Esophagus squamous epithelium (tissue), 5 donors: ENCODE measurements at places on chromosomes 4 and X. TPM values are rescaled to one million over a fixed set of nuclear protein-coding genes. Genes with fewer than 3 reads are reported as not detected.

- no peak overlapping the region for H3K27ac ChIP-seq
- no peaks in the 10 kb centered on the region for H3K4me1 ChIP-seq
- H3K36me3 ChIP-seq = no peaks in the 10 kb centered on the region
- H3K27me3 ChIP-seq = no peaks in the 10 kb centered on the region
- H3K4me3 ChIP-seq = no peak overlapping the region
- no peak for DNase-seq
Measured at GRCh38 chrX:101736651-101737050, 77.0 kb upstream of the ARMCX2 start.

PPP4R3C gene
- total RNA-seq = not detected

- H3K27me3 ChIP-seq = no peaks in the 10 kb centered on the region
- peak overlapping the region; percentile 39 for H3K27ac ChIP-seq
- no peak for DNase-seq
- peak overlapping the region; percentile 18 for H3K4me3 ChIP-seq
Measured at GRCh38 chr4:113292371-113293042, 243.1 kb downstream of the ANK2 start.

- no peak for DNase-seq
- no peaks in the 10 kb centered on the region for H3K27me3 ChIP-seq
- no peak overlapping the region for H3K27ac ChIP-seq
- H3K36me3 ChIP-seq = no peaks in the 10 kb centered on the region
Measured at GRCh38 chr4:26201120-26201519, 119.7 kb upstream of the RBPJ start.

GPR78 gene
- total RNA-seq = 3.2 TPM

DNA sequence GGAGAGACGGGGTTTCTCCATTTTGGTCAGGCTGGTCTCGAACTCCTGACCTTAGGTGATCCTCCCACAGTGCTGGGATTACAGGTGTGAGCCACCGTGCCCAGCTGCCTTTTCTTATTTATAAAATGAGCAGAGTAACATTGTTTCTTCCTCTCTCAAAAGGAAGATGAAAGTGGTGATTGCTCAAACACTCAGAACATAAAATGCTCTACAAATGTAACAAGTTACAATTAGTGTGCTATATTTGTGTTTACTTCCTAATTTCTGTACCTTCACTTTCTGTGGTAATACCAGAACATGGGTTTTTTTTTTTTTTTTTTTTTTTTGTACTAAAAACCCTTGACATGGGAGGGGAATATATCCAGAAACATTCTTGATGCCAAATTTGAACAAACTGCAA is 197.9 kb downstream of the MGST2 start:
- no peak for DNase-seq
- peaks cover 19% of the 10 kb centered on the region for H3K4me1 ChIP-seq
- no peak overlapping the region for H3K4me3 ChIP-seq
- H3K27me3 ChIP-seq = no peaks in the 10 kb centered on the region
- H3K36me3 ChIP-seq = no peaks in the 10 kb centered on the region

- H3K36me3 ChIP-seq = peaks cover 77% of the 10 kb centered on the region
- peak overlapping the region; percentile 51 for H3K27ac ChIP-seq
- no peaks in the 10 kb centered on the region for H3K27me3 ChIP-seq
- no peak overlapping the region for H3K4me3 ChIP-seq
- DNase-seq = no peak
- H3K4me1 ChIP-seq = peaks cover 8% of the 10 kb centered on the region
Measured at GRCh38 chr4:77021614-77022089, 54.1 kb downstream of the CCNI start.

KLHL4 gene
- total RNA-seq = 0.45 TPM

DNA sequence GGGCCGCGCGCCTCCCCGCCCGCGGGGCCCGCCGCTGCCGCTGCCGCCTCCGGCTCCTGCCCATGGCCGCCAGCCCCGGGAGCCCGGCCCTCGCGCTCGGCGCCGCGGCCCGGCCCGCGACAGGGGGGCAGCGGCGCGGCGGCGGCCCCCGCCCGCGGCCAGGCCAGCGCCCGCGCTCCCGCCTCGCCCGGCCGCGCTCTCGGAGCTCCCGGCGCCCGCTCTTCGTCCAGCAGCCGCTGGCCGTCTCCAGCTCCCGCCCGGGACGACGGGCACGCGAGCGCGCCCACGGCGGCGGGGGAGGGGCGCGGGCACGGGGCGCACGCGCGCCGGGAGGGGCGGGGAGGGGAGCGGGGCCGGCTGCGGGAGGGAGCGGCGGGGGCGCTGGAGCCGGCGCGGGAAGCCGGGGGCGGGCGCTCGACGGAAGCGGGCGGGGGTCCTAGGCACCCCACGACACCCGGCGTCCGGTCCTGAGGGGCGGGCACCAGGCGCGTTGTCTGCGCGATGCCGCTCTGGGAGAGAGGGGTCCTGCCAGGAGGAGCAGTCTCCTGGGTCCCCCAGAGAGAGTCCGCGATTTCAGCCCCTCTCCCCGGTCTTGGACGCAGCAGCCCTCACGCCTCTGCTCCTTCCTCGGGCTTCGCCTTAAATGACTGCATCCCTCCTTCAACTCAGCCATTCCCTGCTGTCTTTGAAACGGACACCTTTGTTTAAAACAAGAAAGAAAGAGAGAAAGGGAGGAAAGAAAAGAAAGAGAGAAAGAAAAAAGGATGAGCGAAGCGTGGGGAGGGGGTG is 490 bp upstream of the PDZD4 start:
- no peak overlapping the region for H3K4me3 ChIP-seq
- H3K4me1 ChIP-seq = peaks cover 22% of the 10 kb centered on the region
- H3K36me3 ChIP-seq = no peaks in the 10 kb centered on the region

UNC5C gene
- total RNA-seq = 0.95 TPM

CABS1 gene
- not detected for total RNA-seq

- no peaks in the 10 kb centered on the region for H3K4me1 ChIP-seq
- no peaks in the 10 kb centered on the region for H3K36me3 ChIP-seq
- H3K4me3 ChIP-seq = no peak overlapping the region
- no peak for DNase-seq
- no peaks in the 10 kb centered on the region for H3K27me3 ChIP-seq
- no peak overlapping the region for H3K27ac ChIP-seq
Measured at GRCh38 chr4:40152637-40153036, 44.2 kb upstream of the RHOH start.

- DNase-seq = no peak
- no peaks in the 10 kb centered on the region for H3K36me3 ChIP-seq
- no peaks in the 10 kb centered on the region for H3K27me3 ChIP-seq
- H3K27ac ChIP-seq = no peak overlapping the region
Measured at GRCh38 chr4:154231806-154232478, 259.7 kb downstream of the DCHS2 start.

GRCh38 chrX:118571836-118572235 is 76.2 kb downstream of the DOCK11 start:
- H3K4me1 ChIP-seq = no peaks in the 10 kb centered on the region
- H3K4me3 ChIP-seq = no peak overlapping the region
- H3K27ac ChIP-seq = no peak overlapping the region
- H3K36me3 ChIP-seq = no peaks in the 10 kb centered on the region

MAGEA2B gene
- not detected for total RNA-seq

DNA sequence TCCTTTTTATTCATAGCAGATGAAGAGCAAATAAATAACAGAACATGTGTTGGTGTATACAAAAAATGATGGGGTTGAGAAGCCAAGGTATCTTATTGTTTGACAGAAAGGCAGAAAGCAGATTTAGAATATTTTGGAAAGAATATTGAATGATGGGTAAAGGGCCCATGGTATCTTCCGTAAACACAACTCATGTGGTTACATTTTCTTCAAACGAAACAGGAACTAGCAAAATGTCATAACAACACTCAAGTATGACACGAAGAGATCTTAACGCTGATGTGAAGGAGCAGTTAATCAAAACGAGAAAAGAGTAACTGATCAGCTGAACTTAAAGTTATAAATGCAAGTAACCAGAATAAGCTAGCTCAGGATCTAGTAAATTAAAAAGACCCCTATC is 195.7 kb upstream of the GK2 start:
- no peak overlapping the region for H3K27ac ChIP-seq
- H3K4me1 ChIP-seq = no peaks in the 10 kb centered on the region
- H3K36me3 ChIP-seq = no peaks in the 10 kb centered on the region
- DNase-seq = no peak

- H3K4me1 ChIP-seq = no peaks in the 10 kb centered on the region
- DNase-seq = no peak
- H3K36me3 ChIP-seq = no peaks in the 10 kb centered on the region
- H3K27me3 ChIP-seq = no peaks in the 10 kb centered on the region
- no peak overlapping the region for H3K4me3 ChIP-seq
Measured at GRCh38 chrX:133908223-133908955, 77.0 kb downstream of the GPC3 start.

GRCh38 chrX:107701493-107702121 is 73.3 kb downstream of the PRPS1 start:
- DNase-seq = no peak
- no peak overlapping the region for H3K4me3 ChIP-seq
- H3K4me1 ChIP-seq = no peaks in the 10 kb centered on the region
- H3K27me3 ChIP-seq = no peaks in the 10 kb centered on the region
- no peaks in the 10 kb centered on the region for H3K36me3 ChIP-seq

GRCh38 chr4:7811536-7812191 is 128.0 kb downstream of the AFAP1 start:
- peaks cover 95% of the 10 kb centered on the region for H3K36me3 ChIP-seq
- DNase-seq = no peak
- H3K27ac ChIP-seq = peak overlapping the region; percentile 83
- no peaks in the 10 kb centered on the region for H3K27me3 ChIP-seq
- H3K4me1 ChIP-seq = peaks cover 18% of the 10 kb centered on the region

DNA sequence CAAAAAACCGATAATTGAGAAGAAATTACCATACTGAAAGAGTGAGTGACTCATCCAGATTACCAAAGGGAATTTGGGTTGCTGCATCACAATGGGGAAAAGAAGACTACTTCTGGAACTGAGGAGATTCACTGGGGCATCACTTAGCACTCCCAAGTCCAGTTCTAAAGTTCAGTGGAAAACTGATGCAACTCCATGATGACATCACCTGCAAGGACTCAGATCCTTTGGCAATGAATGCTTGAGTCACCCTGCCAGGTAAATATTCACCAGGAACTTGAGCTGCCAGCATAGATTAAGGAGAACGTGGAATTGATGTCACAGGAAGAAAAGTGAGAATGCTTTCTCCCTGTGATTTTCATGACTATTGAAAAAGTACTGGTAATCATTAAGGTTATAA is 32.0 kb upstream of the SMIM10L2A start:
- DNase-seq = no peak
- no peaks in the 10 kb centered on the region for H3K27me3 ChIP-seq
- no peak overlapping the region for H3K27ac ChIP-seq
- no peaks in the 10 kb centered on the region for H3K36me3 ChIP-seq

DNA sequence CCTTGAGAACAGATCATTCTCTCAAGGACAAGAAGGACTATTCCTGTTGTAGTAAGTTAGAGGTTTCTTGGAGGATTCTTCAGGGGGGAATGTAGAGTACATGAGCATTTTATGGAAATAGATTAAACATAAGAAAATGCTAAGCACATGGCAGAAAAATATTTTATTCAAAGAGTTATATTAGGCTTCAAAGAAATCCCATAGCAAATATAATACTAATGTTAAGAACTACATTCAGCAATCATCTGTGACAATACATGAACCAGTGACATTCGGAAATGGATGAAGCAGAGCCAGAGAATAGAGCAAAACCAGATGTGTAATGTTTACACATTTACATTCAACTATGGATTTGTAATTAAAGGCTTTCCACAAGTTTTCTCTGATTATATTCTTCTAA is 288.6 kb downstream of the NAF1 start:
- H3K4me3 ChIP-seq = no peak overlapping the region
- no peaks in the 10 kb centered on the region for H3K4me1 ChIP-seq
- H3K27me3 ChIP-seq = no peaks in the 10 kb centered on the region
- no peak for DNase-seq
- H3K27ac ChIP-seq = no peak overlapping the region
- no peaks in the 10 kb centered on the region for H3K36me3 ChIP-seq

DNA sequence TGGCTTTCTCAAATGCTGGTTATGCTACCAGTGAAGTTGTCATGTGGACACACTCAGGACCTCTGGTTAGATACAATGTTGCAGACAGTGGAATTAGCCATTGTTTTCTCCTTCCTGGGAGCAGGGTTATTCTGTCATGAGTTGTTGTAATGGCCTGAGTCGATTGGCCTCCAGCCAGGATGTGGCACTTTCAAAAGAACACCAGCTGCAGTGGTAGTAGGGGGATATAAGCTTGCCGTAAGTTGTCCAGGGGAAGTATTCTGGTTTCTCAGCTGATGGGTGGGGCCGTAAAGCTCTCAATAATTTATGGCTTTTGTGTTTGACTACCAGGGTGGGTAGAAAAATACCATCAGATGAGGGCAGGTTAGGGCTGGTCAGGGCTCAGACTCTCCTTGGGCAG is 697.5 kb upstream of the GNPDA2 start:
- no peaks in the 10 kb centered on the region for H3K27me3 ChIP-seq
- no peaks in the 10 kb centered on the region for H3K4me1 ChIP-seq
- no peak overlapping the region for H3K27ac ChIP-seq
- no peak overlapping the region for H3K4me3 ChIP-seq

PTPN13 gene
- 70.0 TPM for total RNA-seq

GRCh38 chr4:11635342-11635741 is 206.6 kb upstream of the HS3ST1 start:
- DNase-seq = no peak
- no peak overlapping the region for H3K4me3 ChIP-seq
- no peaks in the 10 kb centered on the region for H3K27me3 ChIP-seq
- H3K27ac ChIP-seq = peak overlapping the region; percentile 42
- no peaks in the 10 kb centered on the region for H3K36me3 ChIP-seq

POU3F4 gene
- total RNA-seq = not detected

PRKG2 gene
- total RNA-seq = 0.91 TPM

DNA sequence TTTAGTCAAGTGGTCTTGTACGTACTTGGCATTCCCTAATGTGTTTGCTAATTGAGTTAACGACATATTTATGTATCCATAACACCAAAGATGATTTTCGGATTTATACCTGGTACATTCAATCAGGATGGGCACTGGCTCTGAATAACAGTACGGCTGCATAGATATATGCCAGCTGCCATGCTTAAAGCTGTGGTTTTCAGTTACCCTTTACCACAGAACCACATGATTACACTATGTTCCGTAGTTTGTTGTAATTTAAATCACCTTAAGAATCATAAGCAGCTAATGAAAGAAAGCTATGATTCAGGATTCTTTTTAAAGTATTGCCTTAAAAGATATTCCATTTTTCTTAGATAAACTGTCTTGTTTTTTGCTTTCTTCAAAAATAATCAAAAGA is 53.6 kb downstream of the FIP1L1 start:
- H3K4me1 ChIP-seq = no peaks in the 10 kb centered on the region
- no peak overlapping the region for H3K27ac ChIP-seq
- DNase-seq = no peak
- H3K36me3 ChIP-seq = no peaks in the 10 kb centered on the region
- no peak overlapping the region for H3K4me3 ChIP-seq

KIF4A gene
- 2.5 TPM for total RNA-seq

UGT2A1 gene
- not detected for total RNA-seq

DNA sequence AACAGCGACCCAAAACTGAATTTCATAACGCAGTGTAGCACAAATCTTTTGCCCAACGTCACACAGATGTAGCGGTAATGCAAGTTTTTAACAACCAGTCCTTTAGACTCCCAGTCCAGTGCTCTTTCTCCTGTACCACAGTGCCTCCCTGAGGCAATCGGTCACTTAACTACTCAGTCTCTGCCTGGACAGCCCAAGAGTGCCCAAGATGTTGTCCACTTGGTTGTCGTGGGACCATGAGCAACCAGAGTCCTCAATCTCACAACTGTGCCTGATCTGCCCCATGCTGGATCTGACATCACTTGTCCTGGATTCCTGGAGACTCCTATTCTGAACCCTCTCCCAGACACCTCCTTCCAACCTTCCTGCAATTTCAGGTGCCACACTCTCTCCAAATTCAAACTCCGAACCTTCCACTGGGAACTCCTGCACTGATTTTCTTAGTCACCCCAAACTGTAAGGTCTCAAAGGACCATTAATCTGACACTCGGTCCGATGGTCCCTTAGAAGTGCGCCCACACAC is 702 bp downstream of the MMGT1 start:
- H3K27ac ChIP-seq = peak overlapping the region; percentile 96
- no peaks in the 10 kb centered on the region for H3K4me1 ChIP-seq
- no peaks in the 10 kb centered on the region for H3K27me3 ChIP-seq
- H3K4me3 ChIP-seq = peak overlapping the region; percentile 74
- no peaks in the 10 kb centered on the region for H3K36me3 ChIP-seq

PROM1 gene
- total RNA-seq = 0.13 TPM
